ENCODE measurements at places on chromosomes 1 and 21.

DNA sequence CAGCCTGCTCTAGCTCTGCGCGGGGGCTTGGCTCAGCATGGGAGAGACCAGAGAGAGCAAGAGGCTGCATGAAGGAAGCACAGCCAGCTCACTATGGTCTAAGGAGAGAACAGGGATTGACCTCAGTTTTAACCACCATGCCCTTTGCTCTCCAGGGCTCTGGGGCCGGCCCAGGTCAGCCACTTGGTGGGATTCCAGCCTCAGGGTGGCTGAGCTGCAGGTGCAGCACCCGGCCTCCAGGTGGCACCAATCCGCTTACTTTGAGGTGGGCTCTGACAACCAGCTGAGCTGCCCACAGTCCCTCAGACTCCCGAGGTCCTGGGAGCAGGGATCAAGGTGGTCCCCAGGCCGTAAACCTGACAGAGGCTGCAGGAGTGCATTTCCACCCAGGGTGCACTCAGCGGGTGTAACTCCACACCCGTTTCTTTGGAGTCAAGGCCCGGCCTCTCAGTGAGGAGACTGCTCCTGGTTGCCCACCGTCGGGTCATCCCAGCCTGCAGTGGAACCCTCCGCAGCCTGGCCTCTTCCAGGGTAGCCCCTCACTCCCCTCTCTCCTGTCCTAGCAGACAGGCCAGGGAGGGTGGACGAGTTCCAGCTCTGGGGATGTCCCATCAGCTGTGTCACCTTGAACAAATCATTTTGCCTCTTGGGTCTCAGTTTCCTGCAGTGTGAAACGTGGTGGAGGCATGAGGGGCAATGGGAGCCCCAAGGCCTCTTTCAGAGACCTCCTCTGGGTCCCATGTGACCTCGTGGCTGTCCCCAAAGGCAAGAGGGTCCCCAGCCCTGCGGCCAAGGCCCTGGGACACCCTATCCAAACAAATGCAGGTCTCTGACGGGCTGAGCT is 607 bp upstream of the LGR6 start:
- peak; percentile 60 for ATAC-seq

GRCh38 chr1:202578001-202578504 is 132.2 kb downstream of the SYT2 start:
- ATAC-seq, result no peak

GRCh38 chr1:9960706-9961562 is 17.7 kb downstream of the NMNAT1 start:
- ATAC-seq, result peak; percentile 96

DNA sequence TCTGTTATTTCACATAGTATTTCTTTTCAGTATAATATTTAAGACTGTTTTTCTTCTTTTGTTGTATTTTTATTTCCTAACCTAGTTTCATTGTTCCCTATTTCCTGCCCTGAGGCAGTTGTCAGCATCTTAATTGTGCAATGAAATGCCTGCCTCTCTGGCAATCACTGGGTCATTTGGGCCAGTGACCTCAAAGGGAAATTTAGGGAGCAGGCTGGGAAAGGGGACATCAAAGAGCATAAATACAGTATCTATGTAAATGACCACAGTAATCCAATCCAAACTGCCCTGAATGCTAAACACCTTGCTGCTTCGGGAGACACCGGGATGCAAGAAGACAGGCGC is 147.8 kb downstream of the TLR5 start:
- no peak for ATAC-seq

Measured in stimulated activated memory B cell treated with anti-CD40 and anti-IgM and Interleukin-4, amounts not matched to agents 10 μg/mL and 1 μg/mL and 100 μg/mL, for 72 hours (primary cell).